Activated T-helper 1 cell treated with anti-CD3 and anti-CD28 coated beads, Interleukin-2, amount 50 U/mL, for 16 hours (primary cell): ENCODE measurements at places on chromosomes 7 and 10.

DNA sequence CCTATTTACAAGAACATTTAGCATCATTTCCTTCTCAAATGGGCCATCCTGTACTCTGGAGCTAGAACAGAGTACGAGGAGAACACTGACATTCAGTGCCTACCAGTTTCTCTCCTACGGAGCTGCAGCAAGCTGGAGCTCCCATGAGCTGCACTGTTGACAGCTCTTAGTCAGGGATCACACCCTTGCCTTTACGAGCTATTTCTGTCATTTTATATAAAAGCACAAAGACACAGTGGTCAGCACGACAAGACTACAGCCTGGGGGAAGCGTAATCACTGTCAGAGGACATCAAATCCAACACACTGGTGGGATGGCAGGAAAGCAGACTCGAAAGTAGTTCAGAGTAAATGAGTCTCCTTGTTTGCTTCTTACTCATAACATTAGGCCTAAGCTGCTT, 2.7 kb downstream of the CDCA7L start:
- DNase-seq, result no peak

GRCh38 chr10:50388181-50388580, 136.9 kb upstream of the ASAH2 start:
- DNase-seq, result no peak

DNA sequence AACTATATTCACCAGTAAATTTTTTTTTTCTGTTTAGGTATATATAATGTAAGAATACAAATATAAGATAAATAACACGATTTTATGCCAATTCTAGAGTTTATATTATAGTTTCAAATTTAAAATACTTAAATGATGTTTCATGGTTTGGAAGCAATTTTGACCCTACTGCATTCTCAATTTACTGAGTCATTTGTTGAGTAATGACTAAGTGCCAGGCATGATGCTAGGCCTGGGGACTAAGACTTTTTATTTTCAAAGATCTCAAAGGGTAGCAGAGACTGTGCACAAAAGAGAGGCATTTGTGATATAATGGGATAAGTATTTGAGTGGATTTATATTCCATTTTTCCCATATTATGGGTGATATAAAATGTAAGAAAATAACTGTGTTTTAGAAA, 78.9 kb upstream of the SMIM30 start:
- DNase-seq, result no peak

DNA sequence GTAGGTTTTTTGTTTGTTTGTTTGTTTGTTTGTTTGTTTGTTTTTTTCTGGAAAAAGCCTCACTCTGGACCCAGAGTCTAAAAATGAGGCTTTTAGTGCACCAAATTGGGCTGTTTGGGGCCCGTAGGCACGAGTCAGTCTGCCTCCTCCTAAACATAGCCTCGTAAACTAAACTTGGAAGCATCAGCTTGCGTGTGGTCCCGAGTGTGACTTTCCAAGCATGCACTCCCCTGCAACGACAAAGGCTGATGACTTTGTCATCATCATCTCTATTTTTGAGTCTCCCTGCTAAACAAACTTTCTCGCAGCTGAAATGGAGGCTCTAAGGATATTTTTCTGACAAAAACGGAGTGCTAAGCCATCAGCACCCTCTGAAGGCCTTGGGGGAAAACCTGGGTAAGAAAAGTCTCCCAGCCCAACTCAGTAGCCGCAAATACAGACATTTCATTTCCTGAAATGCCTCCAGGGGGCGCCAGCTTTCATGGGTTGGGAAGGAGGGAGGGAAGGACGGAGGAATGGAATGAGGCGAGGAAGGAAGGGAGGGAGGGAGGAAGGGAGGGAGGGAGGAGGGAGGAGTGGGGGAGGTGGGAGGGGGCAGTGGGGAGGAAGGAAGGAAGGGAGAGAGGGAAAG, 245.9 kb downstream of the KCNMA1 start:
- no peak for DNase-seq

DNA sequence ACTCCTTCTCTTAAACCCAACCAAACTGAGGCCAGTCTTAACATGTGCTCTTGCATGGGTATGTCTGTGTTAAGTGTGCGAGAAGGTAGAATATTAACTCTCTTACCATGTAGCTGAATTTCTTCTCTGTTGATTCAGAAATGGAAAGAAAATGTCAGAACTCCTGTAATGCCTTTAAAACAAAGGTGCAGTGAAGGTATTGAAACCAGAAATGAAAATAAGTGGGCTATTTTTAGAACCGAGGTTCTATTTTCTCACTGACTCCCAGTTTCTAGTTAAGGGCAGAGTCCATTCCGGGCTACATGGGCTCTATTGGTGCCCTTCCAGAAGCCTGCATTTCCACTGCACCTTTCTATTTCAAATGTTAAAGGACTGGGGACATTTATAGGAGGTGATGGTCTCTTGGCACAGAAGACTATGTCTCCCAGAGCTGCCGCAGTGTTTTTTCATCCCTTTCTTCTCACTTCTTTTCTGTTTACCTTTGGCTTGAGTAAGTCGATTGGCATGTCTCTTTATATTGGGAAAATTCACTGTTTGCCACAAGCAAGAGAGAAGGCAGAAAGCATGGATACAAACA, 174.9 kb downstream of the LRMDA start:
- no peak for DNase-seq

DNA sequence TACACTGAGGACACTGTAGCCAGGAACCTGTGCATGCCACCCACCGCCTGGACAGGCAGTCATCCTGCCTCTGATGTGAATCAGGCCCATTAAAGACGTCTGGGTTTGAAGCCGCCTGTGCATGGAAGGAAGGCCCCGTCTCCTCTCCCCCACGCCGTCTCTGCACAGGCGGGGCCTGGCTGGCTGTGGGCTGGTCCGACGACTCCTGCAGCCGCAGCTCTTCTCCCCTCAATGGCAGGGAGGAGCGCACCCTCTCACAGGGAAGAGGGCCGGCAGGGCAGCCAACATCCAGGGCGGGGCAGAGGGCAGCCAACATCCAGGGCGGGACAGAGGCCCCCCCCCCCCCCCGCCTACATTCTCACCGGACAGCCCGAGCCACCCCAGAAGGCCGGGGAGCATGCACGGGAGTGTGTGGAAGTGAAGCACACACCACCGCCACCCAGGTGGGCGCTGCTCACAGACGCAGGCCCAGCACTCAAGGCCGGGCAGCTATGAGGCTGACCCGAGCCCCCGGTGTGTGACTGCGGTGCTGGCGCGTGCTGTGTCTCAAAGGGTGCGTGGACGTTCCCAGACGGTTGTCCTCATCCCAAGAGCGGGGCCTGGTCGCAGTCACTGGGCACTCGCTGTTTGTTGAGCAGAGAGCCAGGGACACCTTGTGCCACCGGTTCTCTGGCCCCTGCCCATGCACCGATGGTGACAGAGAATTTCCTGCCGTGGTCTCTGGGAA, 19.1 kb downstream of the DPYSL4 start:
- DNase-seq, result no peak

- no peak for DNase-seq
Observed at GRCh38 chr7:158590181-158590530, 2.5 kb upstream of the PTPRN2 start.

- DNase-seq, result no peak
Observed at GRCh38 chr7:94250987-94251386, 143.7 kb upstream of the COL1A2 start.

- DNase-seq, result no peak
Observed at GRCh38 chr7:55050281-55050680, 31.5 kb downstream of the EGFR start.

DNA sequence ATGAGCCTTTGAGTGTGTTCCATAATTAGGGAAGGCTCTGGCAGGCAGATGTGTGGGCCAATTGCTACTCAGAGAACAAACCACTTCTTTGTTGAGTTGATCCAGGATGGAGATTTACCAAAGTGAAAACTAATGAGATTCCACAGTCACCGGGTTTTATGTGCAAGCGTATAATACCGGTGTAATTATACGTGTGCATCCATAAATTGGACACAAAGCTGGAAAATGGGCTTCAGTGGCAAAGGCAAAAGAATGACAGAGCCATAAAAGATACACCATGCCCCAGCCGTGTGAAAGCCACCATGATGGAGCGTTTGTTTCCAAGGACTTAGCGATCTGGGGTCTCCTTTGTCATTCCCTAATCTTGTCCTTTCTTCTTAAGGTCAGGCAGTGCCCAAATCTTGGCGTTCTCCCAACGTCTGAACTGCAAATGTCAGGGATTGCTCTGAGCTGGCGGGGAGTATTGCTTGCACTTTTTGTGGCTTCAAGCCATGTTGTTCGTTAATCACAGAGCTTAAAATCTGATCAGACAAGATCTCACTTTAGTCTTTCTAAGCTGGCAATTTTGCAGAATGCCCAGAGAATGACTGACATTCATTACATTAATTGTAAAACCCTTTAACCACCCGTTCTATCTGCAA, 70.1 kb downstream of the NPTX2 start:
- DNase-seq, result no peak

GRCh38 chr7:70498232-70498992, 633.5 kb upstream of the GALNT17 start:
- no peak for DNase-seq

DNA sequence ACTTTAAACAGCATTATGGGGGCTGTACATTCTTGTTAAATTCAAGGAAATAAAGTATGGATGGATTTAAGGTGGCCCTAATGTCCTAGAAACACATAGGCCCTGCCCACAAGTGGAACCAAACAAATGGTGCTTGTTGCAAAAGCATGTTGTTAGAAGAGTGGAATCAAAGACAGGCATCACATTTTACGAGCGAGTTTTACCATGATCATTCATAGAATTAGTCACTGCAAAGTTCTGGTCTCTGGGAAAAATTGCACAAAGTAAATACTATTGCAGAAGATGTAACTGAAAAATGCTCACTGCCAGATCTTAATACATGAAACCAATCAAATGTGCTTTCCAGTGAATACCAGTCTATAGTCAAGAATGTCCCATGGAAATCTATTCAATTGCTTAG, 677.1 kb downstream of the PARD3 start:
- DNase-seq, result no peak

DNA sequence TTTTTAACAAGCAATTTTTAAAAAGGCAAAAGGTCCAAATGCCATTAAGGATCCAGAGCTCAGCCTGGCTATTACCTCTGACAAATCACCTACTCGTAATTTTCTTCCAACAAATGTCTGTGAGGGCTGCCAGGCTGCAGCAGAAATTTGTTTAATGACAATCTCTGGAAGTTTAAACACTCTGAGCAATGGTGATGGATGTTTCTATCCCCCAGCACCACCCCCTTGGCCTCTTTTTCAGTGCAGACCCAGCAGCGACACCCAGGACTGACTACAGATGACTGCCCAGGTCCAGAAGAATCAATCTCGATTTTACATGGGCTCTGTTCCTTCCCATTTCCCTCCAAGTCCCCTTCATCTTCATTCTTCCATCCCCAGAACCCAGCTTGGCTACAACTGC, 201.4 kb upstream of the AOAH start:
- DNase-seq, result no peak

DNA sequence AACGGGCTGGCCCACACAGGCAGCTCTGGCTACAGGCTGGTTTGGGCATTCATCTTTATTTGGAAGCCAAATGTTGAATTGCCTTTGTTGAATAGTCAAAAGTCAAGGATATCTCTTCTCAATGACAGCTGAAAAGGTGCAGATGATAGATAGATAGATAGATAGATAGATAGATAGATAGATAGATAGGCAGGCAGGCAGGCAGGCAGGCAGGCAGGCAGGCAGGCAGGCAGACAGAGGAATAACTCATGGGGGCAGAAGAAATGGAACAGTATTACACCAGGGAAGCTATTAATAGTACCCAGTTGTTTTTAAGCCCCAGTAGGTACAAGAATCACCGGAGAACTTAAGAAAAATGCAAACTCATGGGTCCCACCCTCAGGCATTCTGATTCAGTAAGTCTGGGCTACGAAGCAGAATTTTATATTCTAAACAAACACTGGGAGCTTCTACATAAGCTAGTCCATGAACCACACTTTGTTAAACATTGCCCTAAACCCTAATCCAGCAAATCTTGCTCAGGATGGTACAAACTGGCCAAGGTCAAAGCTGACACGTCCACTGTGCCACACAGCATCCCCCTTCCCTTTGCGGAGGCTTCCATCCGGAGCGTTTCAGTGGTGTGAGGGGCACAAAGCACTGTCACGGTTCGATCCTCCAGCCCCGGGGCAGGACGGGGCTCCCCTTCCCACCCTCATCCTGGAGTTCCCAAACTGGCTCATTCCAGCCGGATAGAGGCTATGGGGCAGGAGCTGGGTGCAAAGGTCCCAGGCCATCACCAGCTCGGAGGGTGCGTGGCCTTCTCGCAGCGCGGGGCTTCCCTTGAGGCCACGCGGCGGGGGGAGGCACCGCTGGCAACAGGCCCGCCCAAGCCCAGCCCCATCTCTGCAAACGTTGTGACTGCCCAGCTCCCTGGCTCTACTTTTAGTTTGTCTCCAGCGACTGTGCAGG, 6.7 kb downstream of the PRKAG2 start:
- DNase-seq, result no peak

- DNase-seq, result no peak
Observed at GRCh38 chr10:3935933-3936359, 150.9 kb upstream of the KLF6 start.

DNA sequence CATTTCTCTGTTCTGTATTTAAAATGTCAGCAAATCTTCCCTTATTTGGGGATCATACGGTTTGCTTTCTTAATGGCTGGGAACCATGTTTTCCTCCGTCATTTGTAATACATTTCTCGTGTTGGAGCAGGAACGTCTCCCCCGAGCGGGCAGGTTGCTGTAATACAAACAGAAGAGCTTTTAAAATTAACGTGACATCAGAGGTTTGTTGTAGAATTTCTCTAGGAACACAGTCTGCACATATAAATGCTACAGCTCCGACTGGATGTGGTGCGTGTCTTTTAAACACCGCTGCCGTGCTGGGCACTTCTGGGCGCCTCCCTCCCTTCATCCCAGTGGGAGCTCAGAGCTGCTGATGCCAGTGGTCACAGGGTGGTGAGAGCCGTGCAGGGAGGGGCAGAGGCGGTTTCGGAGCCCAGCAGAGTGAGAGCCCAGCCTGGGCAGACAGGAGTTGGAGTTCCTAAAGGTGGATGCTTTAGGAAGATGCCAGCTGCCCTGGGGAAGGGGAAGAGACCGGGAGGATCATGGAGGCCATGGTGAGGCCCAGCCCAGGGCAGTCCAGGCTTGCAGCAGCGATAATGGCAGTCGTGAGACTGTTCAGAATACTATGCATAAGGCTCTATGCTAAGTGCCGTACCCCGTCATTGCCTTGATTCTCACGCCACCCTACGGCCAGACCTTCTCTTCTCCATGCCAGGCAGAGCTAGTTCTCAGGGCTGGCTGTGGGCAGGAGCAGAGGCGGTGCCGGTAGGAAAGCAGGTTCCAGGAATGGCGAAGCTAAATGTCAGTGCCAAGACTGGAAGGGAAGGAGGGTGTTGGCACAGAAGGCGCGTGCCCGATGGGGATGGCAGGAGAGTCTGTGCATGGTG, 96.2 kb downstream of the GLRX3 start:
- DNase-seq, result no peak
